Psoas muscle (tissue), 8 donors: ENCODE measurements at places on chromosomes 6 and 20. TPM values are rescaled to one million over a fixed set of nuclear protein-coding genes. Genes with fewer than 3 reads are reported as not detected.

- DNase-seq = no peak
- peaks cover 3% of the 10 kb centered on the region for H3K27me3 ChIP-seq
- no peak overlapping the region for H3K27ac ChIP-seq
- no peak overlapping the region for H3K4me3 ChIP-seq
Observed at GRCh38 chr20:32972181-32973076, 31.8 kb downstream of the SUN5 start.

DNA sequence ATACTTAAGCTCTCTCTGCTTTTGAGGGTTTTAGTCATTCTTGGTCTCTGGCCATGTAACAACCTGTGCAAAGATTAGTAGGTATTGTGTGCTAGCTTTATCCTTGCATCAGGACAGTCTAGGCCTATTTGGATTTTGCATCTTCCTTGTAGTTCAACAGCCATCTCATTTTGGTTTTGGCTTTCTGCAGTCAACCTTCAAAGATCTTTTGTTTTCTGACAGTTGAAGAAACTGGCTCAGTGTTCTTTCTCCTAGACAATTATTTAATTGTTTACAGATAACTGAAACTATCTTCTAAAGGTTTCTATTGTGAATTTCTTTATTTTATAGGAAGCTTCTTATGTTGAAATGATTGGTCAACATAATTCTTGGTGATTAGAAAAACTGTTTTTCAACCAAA lies 307.5 kb downstream of the CDKAL1 start:
- H3K4me3 ChIP-seq = no peak overlapping the region
- H3K36me3 ChIP-seq = no peaks in the 10 kb centered on the region
- no peak for DNase-seq
- H3K27ac ChIP-seq = no peak overlapping the region
- H3K4me1 ChIP-seq = no peaks in the 10 kb centered on the region

DNA sequence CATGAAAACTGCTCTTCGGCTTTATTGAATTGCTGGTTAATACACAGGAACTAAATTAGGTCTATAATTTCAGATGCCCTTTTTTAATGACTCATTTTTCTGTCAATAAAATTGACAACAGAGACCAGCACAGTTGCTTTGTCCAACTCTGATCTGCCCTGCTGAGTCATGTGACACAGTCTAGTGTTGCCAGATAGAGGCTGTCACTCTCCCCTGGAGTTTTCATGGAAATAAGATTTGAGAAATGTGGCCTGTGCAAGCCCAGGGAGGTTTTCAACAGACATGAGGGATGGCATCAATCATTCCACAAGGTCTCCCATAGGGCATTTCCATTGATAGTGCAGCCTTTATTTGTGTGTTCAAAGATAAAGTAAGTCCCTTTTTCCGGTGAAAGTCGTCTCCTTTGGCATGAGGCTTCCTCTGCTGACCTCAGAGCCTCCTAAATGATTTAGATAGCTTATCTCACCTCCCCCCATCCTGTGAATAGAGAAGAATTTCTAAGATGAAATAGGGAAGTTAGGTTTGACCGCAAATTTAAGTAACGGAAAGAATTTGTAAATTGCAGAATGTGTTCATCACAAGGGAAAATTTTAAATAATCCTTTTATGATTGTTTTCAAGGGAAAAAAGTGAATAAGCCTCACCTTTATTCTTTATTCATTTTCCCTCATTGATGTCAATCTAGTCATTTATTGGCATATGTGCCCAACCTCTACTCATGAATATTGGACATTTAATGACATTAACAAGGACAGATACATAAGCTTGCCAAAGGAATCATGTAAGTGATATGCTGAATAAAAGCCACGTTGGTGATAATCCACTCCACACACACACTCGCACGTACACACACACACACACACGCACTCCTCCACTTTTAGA lies 277.7 kb downstream of the ADGB start:
- no peaks in the 10 kb centered on the region for H3K27me3 ChIP-seq
- DNase-seq = no peak
- peaks cover 8% of the 10 kb centered on the region for H3K4me1 ChIP-seq

DNA sequence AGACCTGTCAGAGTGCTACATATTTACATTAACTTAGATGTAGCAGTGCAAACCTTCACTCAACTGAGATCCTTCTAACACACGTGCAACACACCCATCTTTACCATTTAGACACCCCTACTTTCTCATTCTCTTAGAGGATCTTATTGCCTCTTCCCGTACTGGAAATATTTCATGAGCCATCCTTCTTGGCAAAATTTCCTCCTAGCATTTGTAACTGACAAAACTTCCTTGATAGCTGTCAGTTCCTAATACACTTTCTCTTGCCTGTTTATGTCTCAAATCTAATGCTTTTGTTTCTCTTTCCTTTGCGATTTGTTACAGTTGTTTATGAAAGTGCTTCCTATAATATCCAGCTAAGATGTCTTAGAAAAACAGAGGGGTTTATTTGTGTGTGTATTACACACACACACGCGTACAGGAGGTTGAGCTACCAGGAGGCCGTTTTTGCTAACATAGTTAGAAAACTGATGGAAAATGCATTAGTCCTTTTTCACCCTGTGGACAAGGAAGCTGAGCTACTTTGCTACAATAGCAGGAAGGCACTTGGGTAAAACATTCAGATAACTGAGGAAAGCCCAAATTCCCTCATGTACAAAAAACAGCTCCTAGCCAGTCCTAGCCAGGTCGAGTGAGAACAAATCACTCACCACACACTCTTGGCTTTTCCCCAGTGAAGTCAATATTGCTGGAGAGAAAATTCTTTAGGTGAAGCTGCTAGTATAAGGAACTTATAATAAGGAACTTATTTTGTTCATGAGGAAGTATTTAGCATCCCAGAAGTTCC lies 153.6 kb downstream of the NFATC2 start:
- H3K27me3 ChIP-seq = no peaks in the 10 kb centered on the region
- H3K36me3 ChIP-seq = no peaks in the 10 kb centered on the region
- H3K4me1 ChIP-seq = peaks cover 17% of the 10 kb centered on the region
- no peak overlapping the region for H3K4me3 ChIP-seq
- no peak for DNase-seq

DNA sequence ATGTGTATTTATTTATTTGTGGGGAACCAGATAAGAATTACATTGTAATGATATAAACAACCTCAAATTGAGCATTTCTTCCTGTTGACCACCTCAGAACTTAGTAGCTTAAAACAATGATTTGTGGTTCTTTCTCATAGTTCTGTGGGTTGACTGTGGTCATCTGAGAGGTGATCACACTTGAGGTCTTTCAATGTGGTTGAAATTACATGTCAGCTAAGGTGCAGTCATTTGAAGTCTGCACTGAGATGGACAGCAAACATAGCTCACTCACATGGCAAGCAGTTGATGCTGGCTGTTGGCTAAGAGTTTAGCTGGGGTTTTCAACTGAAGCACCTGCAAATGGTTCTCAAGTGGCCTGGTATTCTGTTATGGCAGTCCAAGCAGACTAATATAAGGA lies 436.7 kb upstream of the MAP3K7 start:
- DNase-seq = no peak
- H3K27me3 ChIP-seq = no peaks in the 10 kb centered on the region
- H3K27ac ChIP-seq = no peak overlapping the region
- no peaks in the 10 kb centered on the region for H3K36me3 ChIP-seq
- H3K4me3 ChIP-seq = no peak overlapping the region

Gene POU5F1
- total RNA-seq = 0.23 TPM
